ENCODE measurements at places on chromosomes 7 and 10.

DNA sequence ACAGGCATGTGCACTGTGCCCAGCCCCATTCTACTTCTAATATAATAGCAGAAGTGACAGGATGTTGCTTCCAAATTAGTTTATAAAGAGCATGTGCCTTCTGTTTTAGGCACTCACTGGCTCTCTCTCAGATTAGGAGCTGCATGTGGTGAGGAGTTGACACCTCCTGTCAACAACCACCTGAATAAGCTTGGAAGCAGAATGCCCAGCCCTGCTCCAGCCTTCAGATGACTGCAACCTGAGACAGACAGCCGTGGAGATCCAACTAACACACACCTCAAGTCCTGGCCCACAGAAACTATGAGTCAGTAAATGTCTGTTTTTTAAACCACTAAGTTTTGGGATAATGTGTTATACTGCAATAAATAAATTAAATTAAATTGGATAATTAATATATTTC is 54.5 kb downstream of the PARD3 start:
- no peak for DNase-seq

DNA sequence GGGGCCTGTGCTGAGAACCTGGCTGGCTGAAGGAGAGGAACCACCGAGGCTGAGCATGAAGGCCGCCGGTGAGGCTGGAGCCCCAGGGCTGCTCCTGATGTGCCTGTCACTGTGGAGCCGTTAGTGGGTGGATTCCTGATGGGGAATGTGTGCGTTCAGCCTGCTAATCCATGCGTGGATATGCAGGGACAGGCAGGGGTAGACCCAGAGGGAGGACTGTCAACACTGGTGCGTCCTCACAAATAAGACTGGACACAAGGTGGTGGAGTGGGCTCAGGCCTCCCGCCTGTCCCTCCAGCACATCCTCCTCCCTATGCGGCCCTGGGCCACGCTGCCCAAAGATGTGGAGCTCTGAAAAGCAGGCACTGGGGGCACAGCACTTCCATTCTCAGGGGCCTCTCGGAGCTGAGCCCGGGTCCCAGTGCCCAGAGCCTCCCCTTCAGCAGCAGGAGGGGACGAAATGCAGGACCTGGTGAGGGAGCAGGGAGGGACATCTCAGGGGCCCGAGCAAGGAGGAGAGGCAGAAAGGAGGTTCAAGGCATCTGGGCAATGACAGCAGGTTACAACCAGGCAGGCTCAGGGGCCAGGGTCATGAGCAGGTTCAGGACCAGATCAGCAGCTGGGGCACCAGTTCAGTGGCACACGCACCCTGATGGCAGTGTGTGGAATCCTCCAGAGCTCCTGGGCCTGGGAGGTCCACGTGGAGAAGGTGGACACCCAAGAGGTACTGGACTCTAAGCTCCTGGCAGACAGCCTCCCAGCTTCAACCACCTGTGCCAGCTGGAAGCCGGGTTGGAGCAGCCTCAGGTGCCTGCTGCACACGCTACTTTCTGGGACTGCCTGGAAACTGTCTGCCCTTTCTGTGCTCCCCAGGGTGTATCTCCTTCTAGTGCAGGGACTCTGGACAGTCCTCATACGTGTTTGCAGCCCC is 33.5 kb upstream of the ANTXRL start:
- no peak for DNase-seq

DNA sequence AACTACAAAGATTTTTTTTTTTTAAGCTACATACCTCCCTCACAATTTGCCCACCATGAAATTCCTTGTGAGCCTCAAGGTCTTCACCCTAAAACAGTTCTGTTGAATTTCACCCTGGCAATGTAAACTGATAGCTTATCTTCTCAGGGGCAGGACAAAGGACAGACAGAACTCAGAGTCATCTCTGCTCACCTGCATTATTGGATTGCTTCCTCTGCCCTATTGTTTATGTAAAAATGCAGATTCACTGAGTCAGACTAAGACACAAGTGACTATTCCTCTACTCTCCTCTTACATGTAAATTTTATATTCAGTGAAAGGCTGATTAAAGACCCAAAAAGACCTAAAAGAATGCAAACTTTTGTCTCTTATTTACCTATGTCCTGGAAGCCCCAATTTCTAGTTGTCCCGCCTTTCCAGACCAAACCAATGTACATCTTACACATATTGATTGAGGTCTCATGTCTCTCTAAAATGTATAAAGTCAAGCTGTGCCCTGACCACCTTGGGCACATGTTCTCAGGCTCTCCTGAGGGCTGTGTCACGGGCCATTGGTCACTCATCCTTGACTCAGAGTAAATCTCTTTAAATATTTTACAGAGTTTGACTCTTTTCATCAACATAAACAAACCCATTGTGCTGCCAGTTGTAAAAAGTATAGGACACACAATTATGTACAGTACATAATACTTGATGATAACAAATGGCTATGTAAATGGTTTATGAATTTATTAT is 440.2 kb downstream of the HTR7 start:
- DNase-seq, result no peak

DNA sequence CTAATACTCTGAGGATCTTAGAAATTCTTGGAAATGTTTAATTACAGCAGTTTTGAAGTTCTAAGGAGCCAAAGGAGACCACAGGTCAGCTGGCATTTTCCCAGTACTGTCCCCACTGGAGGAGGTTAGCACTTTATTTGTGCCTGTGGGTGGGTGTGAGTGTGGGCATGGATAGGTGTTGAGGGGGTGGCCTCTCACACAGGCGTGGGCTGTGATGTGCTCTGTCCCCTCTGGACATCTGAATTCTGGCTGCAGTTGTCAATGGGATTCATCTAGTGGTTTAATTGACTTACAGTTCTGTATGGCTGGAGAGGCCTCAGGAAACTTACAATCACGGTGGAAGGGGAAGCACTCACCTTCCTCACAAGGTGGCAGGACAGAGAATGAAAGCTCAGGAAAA is 135.4 kb upstream of the NAMPT start:
- DNase-seq, result no peak

- DNase-seq, result no peak
Observed at GRCh38 chr7:152762056-152762455, 2.5 kb downstream of the ACTR3B start.

DNA sequence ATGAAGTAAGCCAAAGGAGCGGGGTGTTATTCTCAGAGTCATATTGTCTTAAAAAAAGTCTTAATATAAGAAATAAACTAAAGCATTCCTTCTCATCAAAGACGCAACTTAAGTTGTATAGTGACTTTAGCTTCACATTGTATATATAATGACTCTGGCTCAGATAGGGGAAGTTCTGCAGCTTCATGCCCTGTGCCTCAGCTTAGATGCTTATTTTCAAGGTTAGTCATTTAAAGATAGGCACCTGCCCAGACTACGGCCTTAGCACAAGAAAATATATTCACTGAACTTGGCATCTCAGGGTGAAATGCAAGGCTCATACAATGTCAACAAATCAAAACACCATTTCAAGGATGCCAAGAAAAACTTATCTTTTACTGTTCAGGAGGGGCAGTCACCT is 52.8 kb upstream of the DNAJB12 start:
- no peak for DNase-seq

GRCh38 chr7:117347480-117347879 is 24.6 kb upstream of the WNT2 start:
- DNase-seq, result no peak

- no peak for DNase-seq
Observed at GRCh38 chr10:72062382-72062781, 26.0 kb downstream of the SPOCK2 start.

GRCh38 chr10:129934196-129934925 is 29.7 kb downstream of the EBF3 start:
- DNase-seq, result no peak

All from naive thymus-derived CD8-positive, alpha-beta T cell (primary cell).